ENCODE measurements at places on chromosomes 16 and 17.

DNA sequence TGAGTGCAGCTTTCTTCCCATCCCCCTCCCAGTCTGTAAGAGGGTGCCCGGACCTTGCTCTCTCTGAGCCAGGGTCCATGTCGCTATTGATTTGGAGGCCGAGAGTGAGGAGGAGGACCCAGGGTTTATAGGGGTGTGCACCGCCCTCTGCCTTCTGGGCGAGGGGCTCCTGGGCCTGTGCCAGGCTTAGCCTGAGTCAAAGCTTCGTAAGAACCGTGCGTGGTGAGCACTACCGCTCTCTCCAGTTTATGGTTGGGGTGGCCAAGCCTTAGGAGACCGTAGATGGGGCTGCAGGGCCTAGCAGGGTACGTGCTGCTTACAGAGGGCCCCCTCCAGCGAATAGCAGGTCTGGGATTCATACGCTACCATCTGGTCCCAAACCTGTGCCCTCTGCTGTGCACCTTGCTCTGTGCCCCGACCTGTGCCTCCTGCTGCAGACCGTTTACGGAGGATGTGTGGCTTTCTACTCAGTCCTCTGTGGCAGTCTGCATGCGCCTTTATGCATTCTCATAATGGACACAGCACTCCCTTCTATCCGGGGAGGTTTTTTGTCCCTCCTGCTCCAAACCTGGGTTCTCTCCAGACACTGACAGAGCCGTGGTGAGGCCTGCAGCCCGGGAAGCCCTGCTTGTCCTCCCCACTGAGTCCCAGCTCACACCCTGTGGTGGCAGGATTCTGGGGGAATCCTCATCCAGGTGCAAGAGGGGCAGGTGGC, 54.7 kb downstream of the PGS1 start:
- no peak for DNase-seq

GRCh38 chr17:351449-351738, 1.2 kb downstream of the RPH3AL start:
- DNase-seq, result no peak

GRCh38 chr16:30561089-30561816, 3.1 kb upstream of the ZNF764 start:
- DNase-seq, result no peak

DNA sequence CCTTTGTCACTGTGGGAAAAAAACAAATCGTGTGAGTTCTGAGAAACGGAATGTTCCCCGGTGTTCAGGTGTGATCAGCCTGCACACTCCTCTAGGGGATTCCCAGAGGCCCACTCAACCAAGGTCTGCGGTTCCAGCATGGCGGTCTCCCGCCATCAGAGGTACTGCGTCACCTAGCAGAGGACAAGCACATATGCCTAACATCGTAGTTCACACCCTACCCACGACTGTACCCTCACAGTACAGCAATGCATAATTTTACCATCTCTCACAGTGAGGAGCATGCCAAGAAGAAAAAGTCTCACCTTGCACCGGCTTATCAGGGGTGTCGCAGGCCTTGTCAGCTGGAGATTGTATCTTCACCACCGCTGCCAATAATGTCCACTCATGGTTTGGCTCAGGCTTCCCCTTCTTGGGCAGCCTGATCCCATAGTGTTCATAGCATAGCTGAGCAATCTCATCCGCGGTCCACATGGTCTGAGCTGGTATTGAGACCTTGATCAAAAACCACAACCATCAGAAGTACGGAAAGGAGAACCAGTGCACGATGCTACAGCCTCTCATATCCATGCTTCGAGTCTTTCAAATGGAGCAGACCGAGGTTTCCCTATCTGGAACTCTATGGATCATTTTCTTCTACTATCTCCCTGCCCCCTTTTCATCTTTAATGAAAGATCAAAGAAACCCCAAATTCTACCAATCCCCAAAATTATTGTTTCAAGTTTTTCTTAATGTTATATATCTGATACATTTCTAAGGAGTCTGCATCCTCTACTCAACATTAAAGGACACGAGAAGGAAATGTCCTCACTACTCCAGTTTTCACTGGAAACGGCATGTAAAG, 2.5 kb downstream of the ADAT1 start:
- no peak for DNase-seq

DNA sequence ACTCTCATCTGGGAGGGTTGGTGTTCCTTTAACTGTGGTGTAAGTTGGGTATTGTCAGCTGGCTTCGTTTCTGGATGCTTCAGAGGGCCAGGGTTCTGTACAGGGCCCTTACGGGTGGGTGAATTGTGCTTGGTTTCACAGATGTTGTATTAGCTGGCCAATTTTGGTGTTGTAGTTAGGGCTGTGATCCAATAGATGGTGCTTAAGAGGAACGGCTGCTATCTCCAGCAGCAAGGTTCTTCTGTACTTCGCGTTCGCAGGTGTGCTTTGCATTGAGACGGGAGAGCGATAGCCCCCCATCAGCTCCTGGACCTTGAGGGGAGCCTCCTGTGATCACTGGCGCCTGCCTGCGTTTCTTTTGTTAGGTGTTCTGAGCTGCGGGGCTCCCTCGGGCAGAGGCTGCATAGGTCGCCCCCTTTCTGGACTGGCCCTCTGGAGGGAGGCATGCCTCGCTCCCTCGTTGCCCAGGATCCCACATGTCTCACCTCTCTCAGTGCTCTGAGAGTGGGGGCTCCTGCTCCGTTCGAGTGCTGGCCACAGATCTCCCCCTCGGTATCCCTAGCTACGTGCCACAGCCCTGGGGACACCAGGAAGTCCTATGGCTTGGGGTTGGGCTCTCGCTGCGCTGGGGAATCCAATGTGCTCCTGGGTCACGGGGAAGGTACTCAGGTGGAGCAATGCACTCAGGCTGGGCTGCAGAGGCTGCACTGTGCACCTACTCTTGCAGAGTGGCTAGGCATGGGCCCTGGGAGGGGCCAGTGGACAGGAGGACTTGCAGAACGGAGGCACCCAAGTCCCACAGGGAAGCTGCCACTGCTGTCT, 837 bp upstream of the PRDM7 start:
- DNase-seq, result no peak

DNA sequence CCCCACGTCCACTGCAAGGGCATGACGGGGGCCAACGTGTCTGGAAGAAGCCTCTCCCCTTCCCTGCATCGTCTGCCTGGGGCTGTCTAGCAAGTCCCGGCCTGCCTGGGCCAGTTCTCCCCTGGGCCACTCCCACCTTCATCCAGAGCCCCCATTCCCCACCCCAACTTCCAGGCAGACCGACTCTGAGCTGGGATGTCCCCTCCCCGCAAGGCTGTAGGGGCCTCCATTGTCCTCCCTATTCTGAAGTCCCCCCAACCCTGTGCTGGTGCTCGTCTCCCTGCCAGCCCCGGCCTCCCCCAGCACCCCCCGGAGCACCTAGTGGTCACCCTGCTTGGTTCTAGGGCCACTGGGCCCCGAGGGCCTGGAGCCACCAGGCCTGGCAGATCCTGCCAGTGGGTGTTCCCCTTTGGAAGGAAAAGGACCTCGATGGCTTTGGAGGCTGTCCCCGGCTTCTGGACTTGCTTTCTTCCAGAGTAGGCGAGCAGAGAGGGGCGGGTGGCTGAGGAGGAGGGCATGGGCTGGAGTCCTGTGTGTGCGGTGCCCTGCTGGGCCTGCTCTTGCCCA, 4.8 kb downstream of the GLIS2 start:
- DNase-seq, result no peak

- no peak for DNase-seq
These were observed 89.1 kb downstream of the SSH2 start for GRCh38 chr17:29840884-29841283.

- no peak for DNase-seq
These were observed 24.3 kb downstream of the WSB1 start for GRCh38 chr17:27318228-27318627.

- DNase-seq, result no peak
These were observed 43.8 kb downstream of the CMC2 start for GRCh38 chr16:80962879-80963278.

DNA sequence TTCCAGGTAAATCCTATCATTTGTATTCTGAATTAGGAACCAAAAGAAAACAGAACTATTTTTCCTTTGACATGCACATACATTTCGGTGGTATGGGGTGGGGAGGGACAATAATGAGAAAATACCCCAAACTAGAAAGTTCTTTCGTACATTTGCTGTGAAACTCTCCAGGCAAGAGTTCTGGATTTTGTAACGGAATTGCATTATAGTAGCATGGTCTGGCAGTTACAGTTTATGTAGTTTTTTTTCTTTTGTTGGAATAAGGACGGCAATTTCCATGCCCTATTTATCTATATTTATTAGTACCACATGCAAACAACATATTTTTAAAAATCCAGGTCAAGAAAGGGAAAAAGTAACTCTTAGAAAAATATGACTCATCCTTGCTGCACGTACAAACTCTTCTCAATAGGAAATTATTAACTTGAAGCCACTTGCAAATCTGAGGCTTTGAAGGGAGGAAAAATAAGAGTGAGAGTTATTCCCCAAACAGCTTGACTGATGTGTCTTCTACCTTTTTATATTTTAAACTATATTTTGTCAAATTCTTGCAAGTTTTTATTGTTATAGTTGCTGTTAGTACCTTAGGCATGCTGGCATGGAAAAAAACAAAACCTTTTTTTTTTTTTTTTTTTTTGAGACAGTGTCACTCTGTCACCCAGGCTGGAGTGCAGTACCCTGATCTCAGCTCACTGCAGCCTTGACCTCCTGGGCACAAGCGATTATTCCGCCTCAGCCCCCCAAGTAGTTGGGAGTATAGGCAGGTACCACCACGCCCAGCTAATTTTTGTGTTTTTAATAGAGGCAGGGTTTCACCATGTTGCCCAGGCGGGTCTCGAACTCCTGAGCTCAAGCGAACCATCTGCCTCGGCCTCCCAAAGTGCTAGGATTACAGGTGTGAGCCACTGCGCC, 69.3 kb downstream of the WWP2 start:
- no peak for DNase-seq
